ENCODE measurements at places on chromosomes 5 and 9. TPM values are rescaled to one million over a fixed set of nuclear protein-coding genes. Genes with fewer than 3 reads are reported as not detected.

DNA sequence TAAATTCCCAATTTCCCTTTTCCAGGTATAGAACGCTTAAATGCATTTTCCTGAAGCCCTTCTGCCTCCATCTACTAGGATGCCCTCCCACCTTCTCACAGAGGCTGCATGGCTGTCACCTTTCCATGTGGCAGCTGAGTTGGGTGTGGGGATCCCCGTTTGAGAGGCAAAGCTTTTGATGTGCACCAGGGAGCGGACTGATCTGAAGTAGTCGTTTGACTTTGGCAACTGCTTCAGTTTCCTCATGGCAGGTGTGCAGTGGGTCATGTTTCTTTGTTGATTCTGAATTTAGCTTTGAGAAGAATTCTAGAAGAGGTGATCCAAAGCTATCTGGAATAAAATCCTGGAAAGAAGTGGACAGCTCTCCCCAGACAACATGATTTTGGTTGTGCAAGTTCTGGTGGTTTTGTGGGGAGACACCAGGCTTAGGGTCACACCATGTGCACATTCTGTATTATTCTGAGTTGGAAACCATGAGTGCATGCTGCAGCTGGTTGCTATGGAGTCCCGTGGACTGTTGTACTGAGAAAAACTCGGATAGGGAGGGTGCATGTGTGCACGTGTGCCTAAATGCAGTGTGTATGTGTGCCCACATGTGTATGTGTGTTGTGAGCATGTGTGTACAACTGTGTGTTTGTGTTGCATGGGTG is 63.5 kb downstream of the GADD45G start:
- no peak for DNase-seq

- no peak for DNase-seq
Measured at GRCh38 chr9:76003041-76003440, 112.6 kb downstream of the PCSK5 start.

Gene ITGA2
- total RNA-seq = 23.4 TPM

Gene STC2
- total RNA-seq = 36.6 TPM

Gene CKMT2
- total RNA-seq = not detected
